Activated CD8-positive, alpha-beta memory T cell treated with anti-CD3 and anti-CD28 coated beads for 48 hours (primary cell): ENCODE measurements at places on chromosomes 16 and 17.

DNA sequence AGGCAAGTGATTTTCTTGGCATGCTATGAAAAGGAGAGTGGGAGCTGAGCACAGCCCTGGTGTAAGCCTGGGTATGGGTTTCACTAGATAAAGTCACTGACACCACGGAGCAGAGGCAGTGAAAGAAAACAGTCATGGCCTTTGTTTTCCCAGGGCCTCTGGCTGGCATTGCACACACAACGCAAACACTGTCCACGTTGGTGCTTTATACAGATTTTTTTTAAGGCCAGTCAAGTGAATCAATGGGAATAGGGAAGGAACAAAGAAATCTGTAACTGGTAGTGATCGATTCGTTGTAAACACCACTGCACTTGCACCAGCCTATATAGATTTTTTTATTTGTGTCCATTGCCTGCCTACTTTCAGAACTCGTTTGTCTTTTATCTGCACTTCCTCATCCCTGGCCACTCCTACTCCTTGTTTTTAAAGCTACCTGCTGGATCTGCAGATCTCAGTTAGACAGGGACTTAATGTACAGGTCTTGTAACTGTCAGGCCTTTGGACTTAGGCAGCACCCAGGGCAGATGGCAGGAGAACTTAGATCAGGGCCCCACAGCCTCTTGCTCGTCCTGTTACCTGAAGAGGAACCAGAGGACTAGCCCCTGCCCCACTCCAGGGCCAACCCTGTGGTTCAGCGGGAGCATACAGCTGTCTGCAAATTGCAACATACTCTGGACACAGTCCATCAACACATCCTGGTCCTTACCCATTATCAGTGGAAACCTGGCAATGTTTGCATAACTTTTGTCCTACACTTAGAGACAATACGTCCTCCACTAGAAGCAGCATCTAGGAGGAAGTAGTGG lies 10.6 kb upstream of the TMIGD1 start:
- no peak for DNase-seq

- DNase-seq = no peak
Measured at GRCh38 chr17:72565006-72565405, 444.2 kb downstream of the SOX9 start.

- DNase-seq = no peak
Measured at GRCh38 chr17:2703181-2703580, 8.4 kb downstream of the CLUH start.

- no peak for DNase-seq
Measured at GRCh38 chr17:68353111-68353521, 61.8 kb downstream of the ARSG start.

- no peak for DNase-seq
Measured at GRCh38 chr17:46868689-46869187, 17.4 kb downstream of the WNT9B start.

DNA sequence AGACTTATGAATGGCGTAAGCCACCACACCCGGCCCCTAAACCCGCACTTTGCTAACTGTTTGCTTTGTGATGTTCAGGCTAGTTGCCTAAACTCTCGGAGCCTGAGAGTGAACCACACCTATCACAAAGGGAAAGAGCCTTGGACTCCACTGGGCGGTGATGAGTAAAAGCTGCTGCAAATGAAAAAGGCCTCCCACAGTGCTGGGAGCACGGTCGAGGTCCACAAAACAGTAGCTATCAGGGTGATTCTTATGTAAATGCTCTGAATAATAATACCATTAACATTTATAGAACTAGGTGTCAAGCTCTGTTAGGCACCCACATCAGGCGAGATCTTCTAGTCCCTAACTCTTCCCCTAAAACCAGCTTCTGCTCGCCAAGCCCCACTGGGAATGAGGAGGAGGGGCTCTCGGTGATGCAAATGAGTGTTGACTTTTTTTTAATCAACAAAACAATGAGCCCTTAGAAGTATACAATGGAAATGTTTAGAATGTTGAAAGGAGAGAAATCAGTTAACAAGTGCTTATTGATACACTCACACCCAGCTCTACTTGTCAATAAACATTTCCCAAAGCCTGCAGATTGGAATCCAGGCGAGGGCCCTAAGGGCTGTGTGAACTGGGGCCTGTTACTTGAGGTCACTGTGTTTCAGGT lies 19.8 kb downstream of the FBRS start:
- no peak for DNase-seq

GRCh38 chr17:48453447-48453846 lies 23.4 kb upstream of the SKAP1 start:
- no peak for DNase-seq

DNA sequence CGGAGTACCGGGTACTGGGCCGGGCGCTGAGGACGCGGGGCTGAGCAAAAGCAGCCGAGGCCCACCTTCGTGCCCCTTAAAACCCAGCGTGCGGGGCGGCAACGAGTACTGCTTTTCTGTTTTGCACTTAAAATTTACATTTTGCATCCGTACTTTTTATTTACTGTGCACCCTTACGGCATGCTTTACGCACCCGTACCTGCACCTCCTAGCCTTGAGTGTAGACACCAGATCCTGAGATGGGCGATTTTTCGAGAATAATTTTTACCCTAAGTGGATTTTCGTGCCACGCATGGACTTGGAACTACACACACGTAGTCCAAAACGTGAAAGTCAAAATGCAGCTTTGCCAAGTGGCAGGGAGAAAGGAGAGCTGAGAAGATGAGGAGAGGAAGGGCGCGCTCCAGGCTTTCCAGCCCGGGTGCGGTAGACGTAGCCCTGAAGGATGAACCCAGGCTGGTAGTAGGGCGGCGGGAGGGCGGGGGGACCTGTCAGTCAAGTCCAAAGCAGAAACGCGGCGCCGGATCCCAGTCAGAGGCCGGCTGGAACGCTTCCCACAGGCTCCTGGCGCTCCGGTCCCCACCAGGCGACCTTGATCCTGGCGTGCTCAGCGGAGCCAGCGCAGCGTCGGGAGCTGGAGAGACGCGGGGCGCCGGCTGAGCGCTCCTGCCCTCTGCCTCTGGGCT lies 1.2 kb upstream of the CBLN1 start:
- DNase-seq = no peak

DNA sequence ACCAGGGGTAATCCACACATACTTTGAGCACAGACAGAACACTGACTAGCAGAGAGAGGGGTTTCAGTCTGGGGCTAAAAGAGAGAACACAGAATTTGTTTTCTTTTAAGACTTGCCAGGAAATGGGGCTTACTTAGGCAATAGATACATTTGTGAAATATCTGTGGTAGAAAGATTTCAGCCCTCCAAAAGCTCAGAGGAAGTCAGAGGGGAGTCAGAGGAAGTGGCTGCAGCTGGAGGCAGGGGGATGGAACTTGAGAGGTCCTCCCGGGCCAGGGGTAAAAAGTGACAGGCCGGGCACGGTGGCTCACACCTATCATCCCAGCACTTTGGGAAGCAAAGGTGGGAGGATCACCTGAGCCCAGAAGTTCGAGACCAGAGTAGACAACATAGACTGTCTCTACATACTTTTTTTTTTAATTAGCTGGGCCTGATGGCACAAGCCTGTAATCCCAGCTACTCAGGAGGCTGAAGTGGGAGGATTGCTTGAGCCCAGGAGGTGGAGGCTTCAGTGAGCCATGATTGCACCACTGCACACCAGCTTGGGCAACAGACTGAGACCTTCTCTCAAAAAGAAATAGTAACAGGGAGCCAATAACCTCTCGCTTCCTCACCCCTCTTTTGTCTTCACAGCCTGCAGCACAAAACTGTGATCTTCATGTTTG lies 49.9 kb downstream of the NLRC5 start:
- no peak for DNase-seq

GRCh38 chr16:70579648-70580630 lies 56.3 kb downstream of the SF3B3 start:
- no peak for DNase-seq

DNA sequence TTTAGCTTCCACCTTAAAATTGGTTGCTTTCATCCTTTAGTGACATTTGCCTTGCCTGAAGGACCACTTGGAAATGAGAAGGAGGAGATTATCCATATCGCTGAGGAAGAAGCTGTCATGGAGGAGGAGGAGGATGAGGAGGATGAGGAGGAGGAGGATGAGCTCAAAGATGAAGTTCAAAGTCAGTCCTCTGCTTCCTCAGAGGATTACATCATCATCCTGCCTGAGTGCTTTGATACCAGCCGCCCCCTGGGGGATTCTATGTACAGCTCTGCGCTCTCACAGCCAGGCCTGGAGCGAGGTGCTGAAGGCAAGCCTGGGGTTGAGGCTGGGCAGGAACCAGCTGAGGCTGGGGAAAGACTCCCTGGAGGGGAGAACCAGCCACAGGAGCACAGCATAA lies 11.5 kb upstream of the TMEM106A start:
- DNase-seq = no peak

DNA sequence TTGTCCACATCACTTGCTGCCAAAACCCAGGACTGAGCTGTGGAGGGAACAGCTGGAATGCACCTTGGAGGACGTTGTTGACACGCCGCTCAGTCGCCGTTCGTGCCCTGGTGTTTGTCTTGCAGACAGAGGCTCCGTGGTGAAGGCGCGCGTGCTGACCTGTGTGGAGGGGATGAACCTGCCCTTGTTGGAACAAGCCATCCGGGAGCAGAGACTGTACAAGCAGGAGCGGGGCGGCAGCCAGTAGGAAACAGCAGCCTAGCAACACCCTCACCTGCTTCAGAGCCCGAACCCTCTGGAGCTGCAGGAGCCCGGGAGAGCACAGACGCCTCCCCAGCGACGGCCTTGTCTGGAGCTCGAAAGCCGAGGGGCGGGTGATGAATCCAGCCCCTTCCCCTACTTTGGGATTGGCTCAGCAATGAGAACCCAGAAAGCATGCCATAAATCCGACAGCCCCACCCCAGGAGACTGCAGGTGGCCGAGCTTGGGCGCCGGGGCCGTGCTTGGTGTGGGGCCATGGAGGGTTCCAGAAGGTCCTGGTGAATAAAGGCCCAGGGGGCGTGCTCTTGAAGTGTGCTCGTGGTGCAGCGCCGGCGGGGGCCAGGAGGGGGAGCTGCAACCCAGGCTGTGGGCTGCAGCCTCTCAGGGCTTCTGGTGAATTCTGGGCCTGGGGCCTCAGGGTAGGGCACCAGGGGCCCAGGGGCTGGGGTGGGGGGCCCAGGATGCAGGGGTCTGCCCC lies 470 bp upstream of the CDK3 start:
- DNase-seq = peak; percentile 33

DNA sequence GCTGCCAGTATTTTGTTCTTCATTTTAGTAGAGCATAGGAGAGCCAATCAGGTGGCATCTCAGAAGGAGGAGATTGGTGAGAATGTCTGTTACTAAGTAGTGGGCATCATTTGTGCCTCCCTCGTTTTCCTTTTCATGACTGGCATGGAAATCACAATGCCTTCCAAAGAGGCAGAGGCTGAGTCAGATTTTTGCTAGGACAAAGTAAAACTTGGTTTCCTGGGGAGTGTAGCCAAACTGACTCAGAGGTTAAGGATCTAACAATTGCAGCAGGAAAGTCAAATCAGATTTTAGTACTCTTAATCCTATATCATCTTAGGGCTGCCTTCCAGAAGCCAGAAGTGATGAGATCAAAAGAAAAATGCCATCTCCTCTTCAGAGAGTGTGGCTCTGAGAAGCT lies 138.7 kb downstream of the ANKFN1 start:
- DNase-seq = no peak

DNA sequence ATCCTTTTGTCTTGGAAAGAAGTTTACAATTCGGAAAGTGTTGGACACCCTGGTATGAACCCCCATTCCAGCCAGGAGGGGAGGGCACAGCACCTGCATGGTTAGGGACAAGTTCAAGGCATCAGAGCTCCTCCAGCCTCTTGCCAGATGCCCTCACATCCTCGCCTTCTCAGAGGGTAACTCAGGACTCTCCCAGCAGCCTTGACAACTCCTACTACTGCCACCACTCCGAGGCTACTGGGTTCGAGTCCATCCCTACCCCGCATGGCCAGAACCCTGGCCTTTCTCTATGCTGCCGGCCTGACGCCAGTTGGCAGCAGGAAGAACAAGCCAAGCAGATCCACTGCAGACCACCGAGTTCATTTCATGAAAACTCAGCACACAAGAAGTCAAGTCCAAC lies 34.1 kb downstream of the AXIN2 start:
- no peak for DNase-seq

DNA sequence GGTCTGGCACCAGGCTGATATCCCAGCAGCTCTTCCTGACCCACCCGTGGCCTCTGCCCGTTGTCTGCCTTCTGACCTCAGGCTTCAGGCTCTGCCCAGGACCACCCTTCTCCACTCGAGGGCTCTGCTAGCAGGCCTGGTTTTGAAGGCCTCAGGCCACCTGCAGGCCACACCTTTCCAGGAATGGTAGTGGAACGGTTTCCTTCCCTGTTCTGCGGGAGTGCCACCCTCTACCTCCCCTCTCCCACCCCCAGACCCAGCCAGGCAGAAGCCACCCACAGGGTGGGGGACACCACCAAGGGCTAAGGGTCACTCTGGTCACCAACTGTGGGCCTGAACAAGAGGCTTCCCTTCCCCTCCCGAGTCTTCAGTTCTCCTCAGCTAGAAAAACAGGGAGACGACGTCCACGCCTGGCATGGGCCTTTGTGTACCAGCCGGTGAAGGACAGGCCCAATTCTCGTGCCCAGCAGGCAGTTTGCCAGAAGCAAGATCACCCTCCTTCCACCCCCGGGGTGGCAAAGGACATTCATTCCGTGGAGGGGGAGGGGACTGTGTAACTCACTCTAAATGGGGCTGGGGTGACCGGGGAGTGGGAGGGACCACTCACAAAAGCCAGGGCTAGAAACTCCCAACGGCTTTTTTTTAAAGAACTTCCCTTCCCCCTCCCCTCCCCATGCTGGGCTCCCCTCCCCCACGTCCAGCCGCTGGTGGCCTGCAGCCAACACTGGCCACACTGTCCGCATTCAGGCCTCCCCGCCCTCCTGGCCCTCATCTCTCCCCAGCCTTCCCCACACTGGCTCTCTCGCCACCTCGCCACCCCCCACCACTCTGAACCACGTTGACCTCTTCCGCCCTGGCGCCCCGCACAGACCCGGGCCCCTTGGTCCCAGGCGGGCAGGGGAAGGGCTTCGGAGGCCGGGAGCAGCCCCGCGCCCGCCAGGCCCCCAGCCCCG lies 7.7 kb downstream of the CBX4 start:
- DNase-seq = no peak

GRCh38 chr16:79437764-79438751 lies 162.5 kb downstream of the MAF start:
- DNase-seq = no peak

GRCh38 chr16:57753448-57754353 lies 18.1 kb downstream of the KATNB1 start:
- no peak for DNase-seq

DNA sequence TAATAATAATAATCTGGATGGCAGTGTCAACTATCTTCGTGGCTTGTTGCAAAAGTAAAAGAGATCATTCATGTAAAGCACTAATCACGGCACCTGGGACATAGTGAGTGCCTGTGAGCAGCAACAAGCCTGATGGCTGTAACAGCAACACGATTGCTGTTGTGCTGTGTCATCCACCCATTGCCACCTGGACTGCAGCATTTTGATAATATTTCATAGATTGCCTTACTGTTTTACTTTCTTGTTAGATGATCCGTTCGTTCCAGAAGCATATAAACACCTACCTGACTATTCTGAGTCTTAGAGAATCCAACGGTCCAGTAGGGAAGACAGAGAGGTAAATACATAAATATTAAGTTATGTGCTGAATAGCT lies 3.1 kb upstream of the MRPS23 start:
- no peak for DNase-seq

GRCh38 chr16:17512636-17513220 lies 42.0 kb upstream of the XYLT1 start:
- DNase-seq = no peak

GRCh38 chr17:59026176-59026939 lies 80.3 kb downstream of the TRIM37 start:
- no peak for DNase-seq

- no peak for DNase-seq
Measured at GRCh38 chr17:72373910-72374741, 253.3 kb downstream of the SOX9 start.

GRCh38 chr17:66764506-66764905 lies 70.4 kb upstream of the CACNG5 start:
- no peak for DNase-seq
